ENCODE measurements at places on chromosomes 2 and 18. TPM values are rescaled to one million over a fixed set of nuclear protein-coding genes. Genes with fewer than 3 reads are reported as not detected.

Gene PPP1R1C
- 3.0 TPM for polyA plus RNA-seq

Gene REG1B
- not detected for polyA plus RNA-seq

Gene AKAIN1
- polyA plus RNA-seq, result not detected

Gene KIF3C
- polyA plus RNA-seq, result 6.5 TPM

Gene TXNDC2
- not detected for polyA plus RNA-seq

Gene UPP2
- polyA plus RNA-seq, result not detected

Gene PPP4R3B
- 30.1 TPM for polyA plus RNA-seq

Gene PNKD
- polyA plus RNA-seq, result 22.8 TPM

Gene DNER
- polyA plus RNA-seq, result 7.5 TPM

GRCh38 chr18:69954719-69955480 lies 7.2 kb upstream of the CD226 start:
- H3K4me3 ChIP-seq, result no peak overlapping the region
- H3K4me1 ChIP-seq, result no peaks in the 10 kb centered on the region
- H3K36me3 ChIP-seq, result no peaks in the 10 kb centered on the region
- no peak for DNase-seq

DNA sequence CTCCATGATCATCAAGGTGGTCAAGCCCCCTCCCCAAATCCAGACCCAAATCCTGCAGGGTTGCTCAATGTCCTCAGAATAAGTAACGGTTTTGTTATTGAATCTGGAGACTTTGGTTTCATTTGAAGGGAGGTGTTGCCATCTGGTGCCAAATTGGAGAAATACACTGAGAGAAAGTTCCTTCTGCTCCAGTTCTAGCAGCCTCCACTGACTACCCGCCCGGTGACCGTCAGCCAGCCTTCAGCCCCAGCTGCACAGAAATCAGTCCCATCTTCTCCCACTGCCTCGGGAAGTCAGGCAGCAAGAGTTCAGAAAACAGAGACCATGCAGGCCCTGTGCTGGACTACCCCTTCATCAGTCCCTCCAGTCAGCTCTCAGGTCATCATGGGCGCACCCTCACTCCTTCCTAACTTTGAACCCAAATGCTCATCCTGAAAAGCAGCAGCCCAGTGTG lies 38.7 kb downstream of the PKDCC start:
- no peaks in the 10 kb centered on the region for H3K36me3 ChIP-seq
- peaks cover 4% of the 10 kb centered on the region for H3K4me1 ChIP-seq
- no peak overlapping the region for H3K27ac ChIP-seq

DNA sequence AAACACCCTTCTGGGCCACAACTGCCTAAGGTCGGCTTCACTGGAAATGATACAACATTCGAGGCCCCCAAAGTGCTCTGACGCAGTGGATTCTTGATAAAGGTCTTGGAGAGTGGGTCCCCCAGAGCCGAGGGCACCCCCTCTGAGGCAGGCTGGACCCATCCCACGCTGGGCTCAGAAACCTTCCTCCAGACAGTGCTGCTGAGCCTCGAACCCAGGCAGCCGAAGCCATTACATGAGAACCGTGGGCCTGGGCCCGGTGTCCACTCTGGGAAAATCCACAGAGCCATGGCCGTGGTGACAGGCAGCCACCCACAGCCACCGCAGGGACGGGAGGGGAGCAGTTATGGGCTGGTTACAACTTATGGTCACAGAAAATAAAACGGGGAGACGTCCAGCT lies 81.4 kb upstream of the ID2 start:
- H3K4me3 ChIP-seq, result no peak overlapping the region
- peaks cover 2% of the 10 kb centered on the region for H3K4me1 ChIP-seq
- H3K36me3 ChIP-seq, result no peaks in the 10 kb centered on the region
- no peaks in the 10 kb centered on the region for H3K27me3 ChIP-seq
- H3K27ac ChIP-seq, result no peak overlapping the region

DNA sequence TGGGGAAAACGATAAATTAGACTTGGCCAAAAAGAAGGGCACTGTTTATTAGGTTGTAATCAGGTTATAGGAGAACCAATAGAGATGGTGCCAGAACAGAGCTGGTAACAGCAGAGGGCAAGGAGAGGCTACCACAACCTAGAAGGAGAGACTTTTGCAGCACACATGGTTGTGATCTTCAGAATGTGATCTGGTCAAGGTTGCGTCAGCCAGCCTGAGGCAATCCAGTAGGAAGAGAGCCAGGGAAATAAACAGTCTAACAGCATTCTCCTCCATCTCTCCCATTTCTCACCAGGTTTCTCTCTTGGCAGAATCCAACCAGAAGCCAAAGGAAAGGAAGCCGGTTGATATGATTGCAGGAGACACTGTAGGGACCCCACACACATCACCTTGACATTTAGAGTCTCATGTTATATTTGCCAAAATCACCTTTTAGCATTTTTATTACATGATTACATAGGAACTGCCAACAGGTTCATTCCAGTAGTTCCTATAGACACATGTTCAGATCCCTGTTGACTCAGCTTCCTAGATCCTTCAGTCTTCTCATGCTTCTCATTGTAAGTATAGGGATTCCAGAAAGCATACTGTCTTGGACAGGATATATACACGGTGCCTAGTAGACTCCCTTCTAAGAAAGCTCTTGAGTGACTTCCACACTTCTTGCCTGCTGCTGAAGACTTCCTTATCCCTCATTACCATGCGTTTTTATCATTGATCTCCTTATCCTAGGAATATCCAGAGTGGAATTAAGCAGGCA lies 17.6 kb upstream of the SPATS2L start:
- H3K27ac ChIP-seq, result no peak overlapping the region
- no peaks in the 10 kb centered on the region for H3K36me3 ChIP-seq
- H3K27me3 ChIP-seq, result no peaks in the 10 kb centered on the region
- no peak for DNase-seq
- H3K4me3 ChIP-seq, result no peak overlapping the region

- no peak overlapping the region for H3K27ac ChIP-seq
- H3K4me3 ChIP-seq, result no peak overlapping the region
- H3K27me3 ChIP-seq, result no peaks in the 10 kb centered on the region
- DNase-seq, result no peak
- H3K36me3 ChIP-seq, result no peaks in the 10 kb centered on the region
- peaks cover 45% of the 10 kb centered on the region for H3K4me1 ChIP-seq
Measured at GRCh38 chr2:20229322-20230113, 4.6 kb upstream of the SDC1 start.

DNA sequence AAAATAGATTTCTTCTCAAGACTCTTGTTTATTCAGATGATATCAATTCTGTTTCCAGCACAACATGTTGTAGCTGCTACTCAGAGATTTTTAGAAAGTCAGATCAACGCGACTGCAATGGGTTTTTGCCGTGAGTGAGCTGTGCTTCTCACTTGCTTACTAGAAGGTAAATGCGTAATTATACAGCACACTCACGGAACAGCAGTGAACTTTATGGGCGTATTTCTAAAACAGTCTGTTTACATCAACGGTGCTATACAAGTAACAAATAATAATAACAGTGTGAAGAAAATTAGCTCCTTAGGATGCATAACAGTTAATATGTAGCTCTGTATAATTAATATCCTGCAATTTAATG lies 533.6 kb downstream of the RNF144A start:
- no peaks in the 10 kb centered on the region for H3K4me1 ChIP-seq
- H3K4me3 ChIP-seq, result no peak overlapping the region
- no peaks in the 10 kb centered on the region for H3K36me3 ChIP-seq
- H3K27ac ChIP-seq, result no peak overlapping the region

DNA sequence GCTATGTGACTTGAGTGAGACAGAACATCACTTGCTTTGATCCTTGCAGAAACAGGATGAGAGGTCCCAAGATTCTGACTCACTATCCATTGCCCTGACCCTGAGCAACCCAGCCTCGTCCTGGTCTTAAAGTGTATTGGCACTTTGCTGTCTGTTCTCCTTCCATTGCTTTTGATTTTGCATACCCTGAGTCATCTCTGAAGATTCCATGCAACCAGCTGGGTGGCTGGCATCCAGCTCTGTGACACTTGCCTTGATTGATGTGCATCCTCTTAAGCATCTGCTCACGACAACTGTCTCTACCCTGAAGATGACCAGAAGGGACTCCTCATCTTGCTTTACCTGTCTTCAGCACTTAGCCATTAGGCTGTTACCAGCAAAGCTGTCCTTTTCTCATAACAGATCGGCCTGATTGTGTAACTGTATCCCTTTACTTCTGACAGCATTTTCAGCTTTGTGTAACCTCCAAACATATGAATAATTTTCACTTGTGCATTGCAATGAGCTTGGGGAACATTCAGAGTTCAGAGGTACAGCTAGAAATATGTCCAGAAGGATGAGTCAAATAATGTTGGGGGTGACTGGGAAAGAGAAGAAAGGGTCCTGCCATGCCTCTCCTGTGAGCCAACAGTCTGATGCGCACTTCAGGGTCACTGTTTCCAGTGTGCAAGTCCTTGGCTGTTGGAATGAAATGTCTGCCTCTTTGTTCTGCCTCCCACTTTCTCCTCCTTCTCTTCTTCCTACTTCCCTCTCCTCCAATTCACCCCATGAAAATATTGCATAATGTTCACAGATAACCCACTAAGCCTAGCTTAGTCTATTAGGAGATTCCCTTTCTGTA lies 249.7 kb upstream of the OSR1 start:
- H3K36me3 ChIP-seq, result no peaks in the 10 kb centered on the region
- H3K27me3 ChIP-seq, result no peaks in the 10 kb centered on the region
- H3K27ac ChIP-seq, result no peak overlapping the region
- H3K4me3 ChIP-seq, result no peak overlapping the region
- H3K4me1 ChIP-seq, result no peaks in the 10 kb centered on the region

DNA sequence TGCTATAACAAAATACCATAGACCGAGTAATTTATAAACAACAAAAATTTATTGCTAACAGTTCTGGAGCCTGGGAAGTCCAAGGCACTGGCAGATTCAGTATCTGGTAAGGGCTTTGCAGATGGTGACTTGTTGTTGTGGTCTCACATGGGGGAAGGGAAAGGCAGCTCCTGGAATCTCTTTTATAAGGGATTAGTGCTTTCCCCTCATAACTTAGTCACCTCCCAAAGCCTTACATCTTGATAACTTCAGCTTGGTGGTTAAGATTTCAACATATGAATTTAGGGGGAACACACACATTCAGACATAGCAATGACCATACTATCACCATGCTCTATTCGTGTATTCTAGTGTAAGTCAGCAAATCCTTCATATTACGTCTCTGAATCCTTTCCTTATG lies 447.6 kb upstream of the TCF4 start:
- no peaks in the 10 kb centered on the region for H3K4me1 ChIP-seq
- H3K27me3 ChIP-seq, result no peaks in the 10 kb centered on the region
- H3K27ac ChIP-seq, result no peak overlapping the region
- no peak overlapping the region for H3K4me3 ChIP-seq
- DNase-seq, result no peak
- no peaks in the 10 kb centered on the region for H3K36me3 ChIP-seq

DNA sequence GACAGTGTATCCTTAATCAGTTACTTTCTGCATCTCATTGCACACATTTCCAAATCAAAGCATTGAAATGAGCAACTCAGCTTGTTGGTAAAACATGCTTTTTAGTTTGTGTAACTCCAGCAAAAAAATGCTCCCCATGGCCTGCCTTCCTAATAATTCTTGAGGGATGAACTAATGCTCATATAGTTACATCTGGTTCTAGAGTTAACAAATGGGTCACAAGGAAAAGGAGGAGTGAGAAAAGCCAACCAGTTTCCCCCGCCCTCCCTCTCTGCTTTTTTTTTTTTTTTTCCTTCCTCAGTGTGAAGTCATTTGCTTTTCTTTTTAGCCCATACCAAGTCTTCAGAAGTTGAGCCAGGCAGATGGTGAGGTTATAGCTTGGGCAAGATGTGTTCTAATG lies 231.7 kb downstream of the MTX2 start:
- no peaks in the 10 kb centered on the region for H3K4me1 ChIP-seq
- no peak overlapping the region for H3K4me3 ChIP-seq
- DNase-seq, result no peak
- no peak overlapping the region for H3K27ac ChIP-seq

DNA sequence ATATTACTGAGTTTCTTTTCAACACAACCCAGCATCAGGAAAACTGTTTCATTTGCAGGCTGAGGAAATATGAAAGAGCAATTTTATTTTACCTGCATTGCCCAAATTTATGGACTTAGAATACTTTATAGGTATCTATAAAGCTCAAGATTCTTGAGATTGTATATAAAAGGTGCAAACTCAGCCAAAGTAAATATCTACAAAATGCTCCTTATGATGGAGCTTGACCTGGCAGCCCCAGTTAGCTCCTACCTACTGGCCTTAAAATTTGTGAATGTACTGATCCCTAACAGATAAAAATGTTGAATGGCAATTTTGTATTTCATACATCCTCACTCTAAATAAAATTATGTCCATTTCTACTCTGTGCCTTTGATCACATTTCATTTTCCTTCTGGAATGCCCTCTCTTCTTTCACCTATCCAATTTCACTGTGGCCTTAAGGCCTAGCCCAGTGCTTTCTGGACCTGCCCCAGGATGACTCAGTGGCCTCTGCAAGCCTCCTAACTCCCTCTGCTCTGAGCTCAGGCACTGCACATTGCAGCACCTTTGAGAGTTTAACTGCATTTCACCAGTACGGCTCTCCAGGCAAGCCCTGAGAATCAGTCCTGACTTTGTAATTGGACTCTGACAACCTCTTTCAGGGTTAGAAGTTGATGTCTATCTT lies 125.9 kb downstream of the ANTXR1 start:
- H3K4me1 ChIP-seq, result peaks cover 32% of the 10 kb centered on the region
- H3K36me3 ChIP-seq, result no peaks in the 10 kb centered on the region
- peak overlapping the region; percentile 45 for H3K27ac ChIP-seq
- peak overlapping the region; percentile 26 for H3K4me3 ChIP-seq

- H3K27me3 ChIP-seq, result no peaks in the 10 kb centered on the region
- no peaks in the 10 kb centered on the region for H3K36me3 ChIP-seq
- no peak overlapping the region for H3K27ac ChIP-seq
- no peak overlapping the region for H3K4me3 ChIP-seq
- no peaks in the 10 kb centered on the region for H3K4me1 ChIP-seq
Measured at GRCh38 chr18:13565228-13565627, 161.1 kb downstream of the FAM210A start.

DNA sequence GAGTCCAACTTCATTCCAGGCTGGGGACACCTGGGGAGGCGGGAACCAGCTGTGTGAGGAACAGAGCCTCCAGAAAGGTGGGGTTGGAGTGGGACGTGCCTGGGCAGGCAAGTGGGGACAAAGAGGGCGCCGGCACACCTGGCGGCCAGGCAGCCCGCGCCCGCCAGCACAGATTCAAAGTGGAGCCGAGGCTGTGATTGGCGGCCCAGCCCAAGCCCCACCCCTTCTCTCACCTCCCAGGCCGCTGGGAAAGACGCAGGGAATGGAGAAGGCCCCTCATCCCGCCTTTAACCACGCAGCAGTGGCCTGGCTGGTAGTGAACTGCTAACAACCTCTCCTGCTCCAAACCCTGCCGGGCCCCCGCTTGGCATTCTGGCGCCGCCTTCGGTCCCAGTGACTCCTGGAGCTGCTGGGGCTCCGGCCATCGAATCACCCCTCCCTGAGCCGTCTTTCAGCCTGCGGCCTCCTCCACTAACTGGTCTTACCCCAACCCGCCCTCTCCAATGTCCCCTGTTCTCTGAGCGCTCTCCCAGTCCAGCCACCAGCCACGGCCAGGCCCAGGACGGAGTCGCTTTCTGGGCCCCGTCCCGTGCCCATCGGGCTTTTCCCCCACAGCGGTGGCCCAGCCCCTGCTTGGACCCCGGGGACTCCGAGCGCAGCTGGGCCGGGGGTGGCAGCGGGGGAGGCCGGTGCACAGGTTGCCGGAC lies 27.9 kb upstream of the PTMA start:
- peak overlapping the region; percentile 58 for H3K27ac ChIP-seq
- H3K36me3 ChIP-seq, result no peaks in the 10 kb centered on the region
- no peak for DNase-seq
- peaks cover 12% of the 10 kb centered on the region for H3K4me1 ChIP-seq
- H3K27me3 ChIP-seq, result no peaks in the 10 kb centered on the region
- peak overlapping the region; percentile 13 for H3K4me3 ChIP-seq

- no peak overlapping the region for H3K4me3 ChIP-seq
- no peak overlapping the region for H3K27ac ChIP-seq
- H3K4me1 ChIP-seq, result no peaks in the 10 kb centered on the region
- no peak for DNase-seq
- no peaks in the 10 kb centered on the region for H3K36me3 ChIP-seq
Measured at GRCh38 chr18:28494151-28494550, 317.2 kb upstream of the CDH2 start.

- no peak for DNase-seq
- no peak overlapping the region for H3K27ac ChIP-seq
Measured at GRCh38 chr2:60002183-60002867, 551.1 kb downstream of the BCL11A start.

Data from keratinocyte (primary cell).